ENCODE measurements at places on chromosomes 12 and 14. TPM values are rescaled to one million over a fixed set of nuclear protein-coding genes. Genes with fewer than 3 reads are reported as not detected.

DNA sequence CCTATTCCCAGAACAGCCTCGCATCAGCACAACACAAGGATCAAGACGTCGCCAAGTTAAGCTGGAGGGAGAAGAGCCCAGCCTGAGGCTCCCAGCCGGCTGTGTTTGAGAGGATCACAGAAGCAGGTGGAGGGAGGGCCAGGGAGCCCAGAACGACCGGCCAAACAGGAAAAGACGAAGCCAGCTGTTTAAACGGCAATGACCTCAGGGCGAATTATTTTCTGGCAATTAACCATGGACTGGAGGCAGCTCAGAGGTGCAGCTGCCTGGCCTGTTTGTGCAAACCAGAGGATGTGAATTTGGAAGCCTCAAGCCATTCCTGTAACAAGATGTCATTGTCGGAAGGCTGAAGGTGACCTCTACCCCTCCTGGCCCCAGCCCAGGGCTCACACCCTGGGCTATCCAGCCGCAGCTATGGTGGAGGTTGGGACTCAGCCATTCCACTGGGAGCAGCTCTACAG is 175.8 kb upstream of the PRMT8 start:
- peak; percentile 86 for DNase-seq

DNA sequence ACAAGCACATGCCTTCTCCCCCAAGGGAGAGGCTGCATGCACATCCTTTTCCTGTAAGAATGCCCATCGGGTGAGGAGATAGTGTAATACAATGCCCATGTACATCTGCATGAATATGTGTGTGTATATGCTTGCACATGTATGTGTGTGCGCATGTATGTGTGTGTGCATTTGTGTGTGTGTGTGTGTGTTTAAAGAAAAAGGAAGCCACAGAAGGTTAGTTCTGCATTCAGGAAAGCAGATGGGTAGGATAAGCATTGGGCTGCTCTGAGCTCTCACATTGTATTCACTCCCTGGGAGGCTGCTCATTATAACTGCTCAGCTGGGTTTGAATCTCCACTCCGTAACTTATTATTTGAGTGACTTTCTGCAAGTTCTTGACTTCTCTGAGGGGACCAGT is 74.3 kb downstream of the GALNT8 start:
- no peak for DNase-seq

GRCh38 chr12:93880853-93881522 is 203.8 kb downstream of the CRADD start:
- DNase-seq: no peak

Gene MYO1H
- not detected for total RNA-seq

DNA sequence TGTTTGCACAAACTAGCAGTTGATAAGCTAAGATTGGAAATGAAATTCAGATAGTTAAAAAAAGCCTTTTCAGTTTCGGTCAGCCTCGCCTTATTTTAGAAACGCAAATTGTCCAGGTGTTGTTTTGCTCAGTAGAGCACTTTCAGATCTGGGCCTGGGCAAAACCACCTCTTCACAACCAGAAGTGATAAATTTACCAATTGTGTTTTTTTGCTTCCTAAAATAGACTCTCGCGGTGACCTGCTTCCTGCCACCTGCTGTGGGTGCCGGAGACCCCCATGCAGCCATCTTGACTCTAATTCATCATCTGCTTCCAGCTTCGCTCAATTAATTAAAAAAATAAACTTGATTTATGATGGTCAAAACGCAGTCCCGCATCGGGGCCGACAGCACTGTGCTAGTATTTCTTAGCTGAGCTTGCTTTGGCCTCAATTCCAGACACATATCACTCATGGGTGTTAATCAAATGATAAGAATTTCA is 335.6 kb downstream of the TMEM121 start:
- DNase-seq: no peak

GRCh38 chr14:31544816-31545215 is 16.4 kb upstream of the NUBPL start:
- no peak for DNase-seq

DNA sequence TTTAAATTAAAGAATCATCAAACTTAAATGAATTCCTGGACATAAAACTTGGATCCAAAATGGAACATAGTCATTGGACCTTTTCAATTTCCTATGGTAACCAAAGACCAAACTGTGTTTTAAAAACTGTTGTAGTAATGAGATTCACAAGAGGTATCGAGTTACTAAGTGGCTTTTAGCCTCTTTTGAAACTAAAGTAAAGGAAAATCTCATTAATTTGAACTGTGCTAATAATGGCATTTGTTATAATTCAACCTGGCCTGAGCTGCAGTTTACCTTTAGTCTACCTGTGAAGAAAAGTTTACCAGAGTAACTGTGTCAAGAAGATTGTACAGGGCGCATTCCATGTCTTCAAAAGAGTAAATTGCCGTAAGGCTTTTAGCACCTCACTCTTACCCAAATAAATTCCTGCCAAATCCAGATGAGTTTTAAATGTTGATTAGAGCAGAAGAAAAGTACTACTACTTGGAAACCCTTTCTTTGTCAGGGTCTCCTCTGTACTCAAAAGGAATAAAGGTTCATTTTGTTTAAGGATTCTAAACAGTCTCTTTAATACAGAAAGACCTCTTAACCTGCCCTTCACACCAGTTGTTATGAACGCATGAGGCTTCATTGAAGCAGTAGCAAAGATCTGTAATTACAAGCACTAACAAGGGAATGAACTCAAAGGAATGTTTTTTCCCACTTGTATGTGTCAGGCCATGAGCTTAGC is 17.1 kb upstream of the MED13L start:
- DNase-seq: no peak

Gene MAP1LC3B2
- total RNA-seq: 0.26 TPM

- DNase-seq: no peak
Measured at GRCh38 chr12:121018860-121019617, 2.8 kb upstream of the C12orf43 start.

- DNase-seq: no peak
Measured at GRCh38 chr12:17035372-17035771, 429.4 kb upstream of the LMO3 start.

Gene CMA1
- total RNA-seq: not detected

- no peak for DNase-seq
Measured at GRCh38 chr14:61192989-61193388, 88.1 kb downstream of the TMEM30B start.

Gene TAS2R46
- not detected for total RNA-seq

GRCh38 chr14:59200195-59200594 is 11.7 kb downstream of the DAAM1 start:
- no peak for DNase-seq

Measured in MG63 (cell line).